Pancreas (tissue), 10 donors: ENCODE measurements at places on chromosomes 2 and 18.

DNA sequence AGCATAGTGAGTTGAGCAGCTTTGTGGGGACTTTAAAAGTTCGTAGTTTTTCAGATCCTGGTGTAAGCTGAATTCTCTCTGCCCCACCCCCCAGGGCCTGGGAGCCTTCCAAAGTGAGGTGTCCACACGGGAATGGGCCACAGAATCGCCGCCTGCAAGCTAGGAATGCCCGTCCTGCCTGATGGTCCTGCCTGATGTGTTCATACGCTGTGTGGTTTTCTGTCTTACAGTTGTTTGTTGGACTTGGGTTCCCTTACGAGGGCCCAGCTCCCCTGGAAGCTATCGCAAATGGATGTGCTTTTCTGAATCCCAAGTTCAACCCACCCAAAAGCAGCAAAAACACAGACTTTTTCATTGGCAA, 158.7 kb downstream of the MGAT5 start:
- DNase-seq: peak; percentile 42

GRCh38 chr2:156221703-156222102, 110.8 kb downstream of the NR4A2 start:
- DNase-seq: no peak

DNA sequence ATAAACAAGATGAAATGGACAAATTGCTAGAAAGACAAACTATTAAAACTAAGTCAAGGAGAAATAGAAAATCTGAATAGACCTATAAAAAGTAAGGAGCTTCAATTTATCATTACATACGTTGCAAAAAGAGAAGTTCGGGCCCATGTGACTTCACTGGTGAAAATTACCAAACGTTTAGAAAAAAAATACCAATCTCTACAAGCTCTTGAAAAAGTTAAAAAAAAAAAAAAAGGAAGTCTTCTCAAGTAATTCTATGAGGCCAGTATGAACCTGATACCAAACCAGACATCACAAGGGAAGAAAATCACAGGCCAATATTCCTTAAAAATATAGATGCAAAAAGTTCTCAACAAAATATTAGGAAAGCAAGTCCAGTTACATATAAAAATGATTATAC, 20.2 kb upstream of the ACVR2A start:
- no peak for DNase-seq

DNA sequence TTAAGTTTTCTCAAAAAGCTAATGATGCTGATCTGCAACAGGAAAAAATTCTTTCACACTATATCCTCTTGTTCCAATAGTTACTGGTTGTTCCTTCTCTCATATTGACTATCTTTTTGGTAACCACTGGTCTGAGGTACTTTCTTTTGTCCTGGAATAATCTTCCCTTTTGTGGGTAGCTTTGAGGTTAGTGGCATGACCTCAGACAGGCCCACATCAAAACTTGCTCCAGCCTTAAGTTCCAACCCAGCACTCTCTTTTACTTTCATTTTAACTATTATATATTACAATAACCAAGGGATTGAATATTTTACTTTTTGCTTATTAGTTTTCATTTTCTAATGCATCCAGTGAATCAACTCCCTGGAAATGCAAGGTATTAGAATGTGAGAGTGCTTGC, 9.5 kb downstream of the REG1A start:
- no peak for DNase-seq

GRCh38 chr2:231613663-231614558, 21.2 kb downstream of the TEX44 start:
- DNase-seq: peak; percentile 70

DNA sequence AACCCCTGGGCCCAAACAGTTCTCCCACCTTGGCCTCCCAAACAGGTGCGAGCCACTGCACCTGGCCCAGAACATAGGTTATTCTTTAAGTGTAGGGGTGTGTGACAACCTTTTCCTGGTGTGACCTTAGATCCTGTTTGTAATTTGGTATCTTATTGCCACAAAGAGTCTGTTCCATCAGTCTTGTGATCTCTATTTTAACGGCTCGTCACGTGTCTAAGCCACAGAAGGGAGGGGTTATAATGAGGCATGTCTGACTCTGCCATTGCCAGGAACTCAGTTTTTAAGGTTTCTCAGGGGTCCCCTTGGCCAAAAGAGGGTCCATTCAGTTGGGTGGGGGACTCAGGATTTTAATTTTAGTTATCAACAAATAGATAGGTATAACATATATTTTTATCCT, 4.4 kb upstream of the ALS2 start:
- DNase-seq: no peak

DNA sequence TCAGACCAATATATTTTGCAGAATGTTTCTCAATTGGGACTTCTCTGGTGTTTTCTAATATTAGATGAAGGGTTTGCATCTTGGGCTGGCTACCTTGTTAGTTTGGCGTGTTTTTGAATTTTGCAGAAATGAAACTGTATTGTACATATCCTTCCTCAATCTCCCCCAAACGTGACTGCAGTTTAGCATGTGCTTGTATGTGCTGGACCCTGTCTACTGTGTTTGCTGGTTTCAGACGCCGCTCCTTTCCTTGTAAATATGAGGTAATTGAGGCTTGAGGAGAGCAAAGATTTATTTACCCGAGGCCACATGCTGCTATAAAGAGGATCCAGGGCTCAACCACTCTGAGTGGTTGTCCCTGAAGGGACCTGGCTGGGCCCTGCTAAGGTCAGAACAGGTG, 57.2 kb downstream of the NGEF start:
- DNase-seq: no peak

- no peak for DNase-seq
These were observed 46.9 kb upstream of the TEX51 start for GRCh38 chr2:126851756-126852155.

- no peak for DNase-seq
These were observed 144.7 kb downstream of the TRIB2 start for GRCh38 chr2:12861344-12861930.

DNA sequence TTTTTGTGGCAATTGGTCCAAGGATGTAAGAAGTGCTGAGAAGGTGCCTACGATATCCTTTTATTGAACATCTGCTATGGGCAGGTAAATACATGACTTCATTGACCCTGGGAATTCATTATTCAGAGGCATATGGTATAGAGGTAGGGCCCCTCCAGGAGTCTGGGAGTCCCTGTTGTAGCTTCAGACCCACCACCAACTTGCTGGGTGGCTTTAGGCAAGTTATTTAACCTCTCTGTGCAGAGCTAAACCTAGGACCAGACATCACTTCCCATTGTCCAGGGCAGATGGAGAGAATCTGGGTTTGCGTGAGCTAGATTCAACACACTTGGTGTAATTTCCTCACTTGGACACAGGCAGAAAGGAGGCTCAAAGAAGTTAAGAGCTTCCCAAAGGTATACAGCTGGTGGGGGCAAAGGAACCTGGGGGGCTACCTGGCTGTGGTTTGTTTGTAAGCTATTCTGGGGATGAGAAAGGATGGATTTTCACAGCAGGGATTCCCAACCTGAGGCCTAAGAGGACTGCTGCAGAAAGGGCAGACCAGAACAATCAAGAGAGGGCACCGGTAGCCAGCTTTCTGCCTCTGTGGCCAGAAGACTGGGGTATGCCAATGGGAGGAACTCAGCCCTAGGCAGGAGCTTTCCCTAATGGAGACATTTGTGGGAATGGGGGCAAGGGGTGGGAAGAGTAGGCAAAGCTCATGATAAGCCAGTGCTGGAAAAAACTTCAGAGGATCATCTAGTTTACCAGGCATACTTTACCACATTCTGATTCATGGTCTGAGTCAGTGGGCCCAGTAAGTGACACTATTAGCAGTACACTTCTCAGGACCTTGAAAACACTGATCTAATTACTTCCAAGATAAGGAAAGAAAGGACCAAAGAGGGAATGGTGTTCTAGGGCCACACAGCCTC, 102.7 kb upstream of the SMAD2 start:
- DNase-seq: no peak

- DNase-seq: no peak
These were observed 194.5 kb upstream of the NXPH2 start for GRCh38 chr2:138974651-138975050.

- no peak for DNase-seq
These were observed 69.7 kb upstream of the PXDN start for GRCh38 chr2:1814061-1814460.

DNA sequence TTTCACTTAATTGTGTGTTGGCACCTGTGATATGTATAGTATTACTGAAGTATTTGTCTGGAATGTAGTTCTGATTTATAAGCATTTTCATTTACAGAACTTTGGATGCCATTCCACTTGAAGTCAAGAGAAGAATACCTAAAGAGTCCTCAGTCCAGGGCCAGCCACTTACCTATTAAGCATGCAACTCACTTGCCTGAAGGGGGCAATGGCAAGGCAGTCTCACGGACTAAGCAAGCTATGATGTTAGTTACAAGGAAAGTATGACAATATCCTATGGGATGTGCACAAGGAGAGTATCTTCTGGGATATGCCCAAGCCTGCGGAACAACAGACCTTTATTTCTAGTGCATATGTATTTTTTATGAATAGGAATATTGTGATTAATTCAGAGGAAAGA, 369.4 kb upstream of the GCFC2 start:
- no peak for DNase-seq

GRCh38 chr2:11495844-11496681, 30.1 kb upstream of the E2F6 start:
- DNase-seq: no peak

GRCh38 chr18:42915299-42915698, 200.2 kb downstream of the RIT2 start:
- no peak for DNase-seq

DNA sequence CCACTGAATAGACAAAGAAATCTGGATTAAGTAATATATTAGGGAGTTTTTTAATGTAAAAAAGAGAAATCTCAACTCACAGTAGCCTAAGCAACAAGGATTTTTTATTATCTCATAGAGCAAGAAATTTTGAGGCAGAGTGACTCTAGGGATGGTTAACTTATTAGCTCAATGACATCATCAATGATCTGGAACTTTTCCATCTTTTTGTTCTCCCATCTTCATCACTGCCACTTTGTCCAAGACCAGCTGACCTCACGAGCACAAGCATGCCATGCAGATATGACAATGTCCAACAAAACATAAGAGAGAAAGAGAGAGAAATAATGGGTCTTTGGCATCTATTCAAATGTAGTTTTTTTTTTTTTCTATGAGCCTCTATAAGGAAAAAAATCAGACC, 211.8 kb upstream of the RND3 start:
- DNase-seq: no peak

DNA sequence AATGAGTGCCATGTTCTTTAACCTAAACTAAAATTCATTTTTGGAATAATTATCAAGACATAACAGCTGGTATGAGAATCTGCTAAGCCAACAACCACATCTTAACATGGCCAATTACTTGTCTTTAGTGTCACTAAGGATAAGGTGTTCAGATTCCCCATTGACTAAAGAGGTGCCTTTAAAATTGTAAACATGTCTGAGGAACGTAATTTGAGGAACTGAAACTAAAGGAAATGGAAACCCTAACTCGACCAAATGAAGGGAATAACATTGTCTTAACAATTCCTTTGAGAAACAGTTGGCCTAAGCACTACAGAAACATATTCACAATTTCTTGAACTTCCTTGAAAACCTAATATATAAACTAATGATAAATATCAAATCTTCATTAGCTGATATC, 355.4 kb upstream of the GULP1 start:
- no peak for DNase-seq

DNA sequence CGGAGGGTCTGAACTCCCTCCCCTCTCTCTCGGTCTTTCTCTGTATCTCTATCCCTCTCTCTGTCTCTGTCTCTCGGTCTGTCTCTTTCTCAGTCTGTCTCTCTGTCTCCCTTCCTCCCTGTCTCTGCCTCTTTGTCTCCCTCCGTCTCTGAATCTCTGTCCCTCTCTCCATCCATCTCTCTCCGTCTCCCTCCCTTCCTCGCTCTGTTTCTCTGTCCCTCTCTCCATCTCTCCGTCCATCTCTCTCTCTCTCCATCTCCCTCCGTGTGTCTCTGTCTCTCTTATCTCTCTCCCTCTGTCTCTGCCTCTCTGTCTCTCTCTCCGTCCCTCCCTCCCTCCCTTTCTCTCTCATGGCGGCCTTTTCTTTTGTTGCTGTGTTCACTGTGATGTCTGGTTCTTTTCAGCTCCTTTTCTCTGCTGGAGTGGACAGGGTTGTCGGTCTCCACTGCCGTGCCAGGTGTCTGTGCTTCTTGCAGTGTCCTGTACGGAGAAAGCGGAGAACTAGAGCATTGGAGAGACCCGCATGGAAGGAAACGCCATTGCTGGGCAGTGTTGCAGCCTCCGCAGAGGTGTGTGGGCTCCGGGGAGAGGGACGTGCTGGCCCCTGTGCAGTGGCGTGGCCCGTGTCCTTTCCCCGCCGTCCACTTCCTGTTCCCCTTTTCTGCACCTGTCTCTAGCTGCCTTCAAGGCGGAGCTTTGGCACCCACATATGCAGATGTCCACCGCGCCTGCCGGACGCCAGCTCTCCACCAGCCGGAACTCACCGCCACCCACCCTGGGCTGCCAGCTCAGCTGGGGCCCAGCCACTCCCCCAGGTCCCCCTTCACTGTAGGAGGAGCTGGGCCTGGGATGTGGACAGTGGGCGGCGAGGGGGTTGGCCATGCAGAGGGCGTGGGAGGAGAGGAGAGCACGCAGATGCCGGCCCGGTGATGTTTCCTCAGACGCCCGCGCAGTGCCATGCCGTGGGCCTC, 113.1 kb downstream of the NFATC1 start:
- DNase-seq: peak; percentile 54

DNA sequence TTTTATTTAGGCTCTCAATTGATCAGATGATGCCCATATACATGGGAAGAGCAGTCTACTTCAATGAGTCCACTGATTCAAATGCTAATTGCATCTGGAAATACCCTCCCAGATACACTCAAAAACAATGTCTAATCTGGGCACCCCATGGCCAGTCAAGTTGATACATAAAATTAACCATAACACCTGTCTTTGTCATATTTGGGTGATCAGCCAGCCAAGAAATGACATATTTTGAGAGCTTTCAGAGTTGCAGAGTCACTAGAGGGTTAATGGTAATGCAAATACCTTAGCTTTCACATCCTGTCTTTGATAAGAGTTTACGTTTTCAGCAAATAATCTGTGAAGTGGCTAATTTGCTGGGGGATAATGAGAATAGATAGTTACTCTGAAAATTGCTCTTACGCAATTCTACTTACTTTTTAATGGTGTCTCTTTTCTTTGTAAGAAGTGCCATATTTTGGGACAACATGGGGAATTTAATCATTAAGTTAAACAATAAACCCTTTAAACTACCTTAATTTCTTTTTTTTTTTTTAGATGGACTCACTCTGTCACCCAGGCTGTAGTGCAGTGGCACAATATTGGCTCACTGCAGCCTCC, 49.1 kb downstream of the CCDC195 start:
- no peak for DNase-seq

- no peak for DNase-seq
These were observed 33.1 kb upstream of the SMAD7 start for GRCh38 chr18:48983793-48984437.

- no peak for DNase-seq
These were observed 60.9 kb downstream of the HDAC4 start for GRCh38 chr2:239339726-239340601.

- DNase-seq: no peak
These were observed 81.5 kb upstream of the FZD7 start for GRCh38 chr2:201952187-201952586.
